CD4-positive, CD25-positive, alpha-beta regulatory T cell (primary cell): ENCODE measurements at places on chromosomes 1 and 21. TPM values are rescaled to one million over a fixed set of nuclear protein-coding genes. Genes with fewer than 3 reads are reported as not detected.
A peak's percentile ranks its signal among the peaks of the same experiment; 100 is the strongest.

DNA sequence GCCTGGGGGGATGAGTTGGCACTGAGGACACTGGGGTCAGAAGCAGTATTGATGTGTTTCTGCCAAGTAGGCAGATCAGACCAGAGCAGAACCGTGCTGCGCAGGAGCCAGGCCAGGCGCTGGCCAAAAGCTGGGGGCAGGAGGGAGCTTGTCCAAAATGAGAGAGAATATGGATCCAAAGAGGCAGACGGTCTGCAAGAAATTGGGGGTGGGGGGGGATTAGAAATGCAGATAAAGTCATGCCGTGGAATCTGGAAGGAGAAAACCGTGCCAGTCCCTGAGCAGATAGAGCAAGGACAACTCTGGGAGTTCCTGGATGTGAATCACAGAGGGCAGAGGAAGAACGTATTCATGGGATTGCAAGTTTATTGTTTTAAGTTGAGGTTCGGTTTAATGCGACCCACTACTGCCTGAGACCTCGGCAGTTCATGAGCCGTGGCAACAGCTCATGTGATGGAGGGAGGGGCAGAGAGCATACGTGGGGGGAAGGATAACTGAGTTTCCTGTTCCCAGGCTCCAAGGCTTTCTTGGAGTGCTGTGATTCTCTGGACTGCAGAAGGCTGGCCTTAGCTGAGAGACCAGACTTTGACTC lies 224.0 kb downstream of the FGGY start:
- DNase-seq = no peak
- H3K4me1 ChIP-seq = no peaks in the 10 kb centered on the region
- no peak overlapping the region for H3K27ac ChIP-seq

Gene CRYBG2
- 2.3 TPM for total RNA-seq

Gene LEFTY1
- 0.39 TPM for total RNA-seq

Gene DCDC2B
- total RNA-seq = not detected

- no peak overlapping the region for H3K27ac ChIP-seq
- no peaks in the 10 kb centered on the region for H3K27me3 ChIP-seq
- H3K36me3 ChIP-seq = peaks cover 19% of the 10 kb centered on the region
- H3K4me1 ChIP-seq = no peaks in the 10 kb centered on the region
- H3K4me3 ChIP-seq = no peak overlapping the region
Observed at GRCh38 chr1:28021064-28021463, 61.3 kb downstream of the XKR8 start.

DNA sequence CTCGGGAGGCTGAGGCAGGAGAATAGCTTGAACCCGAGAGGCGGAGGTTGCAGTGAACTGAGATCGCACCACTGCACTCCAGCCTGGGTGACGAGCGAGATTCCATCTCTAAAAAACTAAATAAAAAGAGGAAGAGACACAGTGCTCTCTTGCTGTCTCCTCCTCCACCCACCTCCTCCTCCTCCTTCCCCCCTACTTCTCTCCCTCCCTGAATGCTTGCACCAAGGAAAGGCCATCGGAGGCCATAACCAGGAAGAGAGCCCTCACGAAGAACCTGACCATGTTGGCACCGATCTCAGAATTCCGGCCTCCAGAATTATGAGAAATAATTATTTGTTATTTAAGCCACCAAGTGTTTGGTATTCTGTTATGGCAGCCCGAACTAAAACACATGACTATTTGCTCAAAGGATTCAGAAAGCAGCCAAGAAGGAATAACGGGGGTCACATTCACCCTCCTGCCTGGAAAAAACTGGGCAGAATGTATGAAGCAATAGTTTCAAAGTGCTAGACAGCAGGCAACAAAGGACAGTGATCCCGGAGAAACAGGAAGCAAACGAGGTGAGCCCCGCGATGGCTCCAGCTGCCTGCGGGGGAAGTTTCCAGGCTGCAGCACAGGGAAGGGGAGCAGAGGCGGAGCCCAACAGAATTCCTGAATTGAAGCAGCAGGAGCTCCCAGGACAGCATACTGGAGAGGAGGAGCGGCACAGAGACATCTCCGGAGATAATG lies 35.8 kb downstream of the LDLRAD1 start:
- DNase-seq = no peak
- no peaks in the 10 kb centered on the region for H3K4me1 ChIP-seq
- no peak overlapping the region for H3K27ac ChIP-seq
- no peaks in the 10 kb centered on the region for H3K27me3 ChIP-seq

DNA sequence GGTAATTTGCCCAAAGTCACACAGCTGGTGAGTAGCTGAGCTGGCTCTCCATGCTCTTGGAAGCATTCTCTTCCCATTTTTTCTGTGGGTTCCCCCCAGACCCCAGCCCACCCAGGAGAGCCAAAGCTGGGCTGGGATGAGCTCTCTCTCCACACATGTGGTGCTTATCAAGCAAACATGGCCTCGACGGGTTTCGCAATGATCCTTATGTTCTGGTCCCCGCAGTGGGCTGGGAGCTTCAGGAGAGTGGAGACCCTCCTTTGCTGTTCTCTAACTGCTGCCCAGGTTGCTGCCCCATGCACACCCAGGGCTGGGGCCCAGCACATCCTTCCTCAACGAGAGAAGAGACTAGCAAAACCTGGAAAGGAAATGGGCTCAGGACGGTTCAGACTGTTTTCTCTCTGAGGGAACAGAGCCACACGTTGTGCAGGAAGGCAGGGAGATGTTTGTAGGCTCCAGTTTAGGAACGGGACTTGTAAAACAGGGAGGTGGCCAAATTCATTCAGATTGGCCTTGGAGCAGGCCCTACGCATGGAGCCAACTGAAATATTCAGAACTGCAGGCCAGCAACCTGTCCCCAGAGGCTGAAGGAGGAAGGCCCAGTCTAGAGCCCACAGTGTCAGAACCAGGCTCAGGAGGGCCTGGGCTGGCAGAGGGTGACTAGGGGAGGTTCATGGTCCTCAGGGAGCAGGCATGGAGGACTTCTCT lies 27.2 kb upstream of the CSF1 start:
- no peak overlapping the region for H3K27ac ChIP-seq
- DNase-seq = no peak
- no peaks in the 10 kb centered on the region for H3K27me3 ChIP-seq
- H3K4me1 ChIP-seq = peaks cover 2% of the 10 kb centered on the region
- no peaks in the 10 kb centered on the region for H3K36me3 ChIP-seq
- H3K4me3 ChIP-seq = no peak overlapping the region

Gene TMOD4
- 3.3 TPM for total RNA-seq

DNA sequence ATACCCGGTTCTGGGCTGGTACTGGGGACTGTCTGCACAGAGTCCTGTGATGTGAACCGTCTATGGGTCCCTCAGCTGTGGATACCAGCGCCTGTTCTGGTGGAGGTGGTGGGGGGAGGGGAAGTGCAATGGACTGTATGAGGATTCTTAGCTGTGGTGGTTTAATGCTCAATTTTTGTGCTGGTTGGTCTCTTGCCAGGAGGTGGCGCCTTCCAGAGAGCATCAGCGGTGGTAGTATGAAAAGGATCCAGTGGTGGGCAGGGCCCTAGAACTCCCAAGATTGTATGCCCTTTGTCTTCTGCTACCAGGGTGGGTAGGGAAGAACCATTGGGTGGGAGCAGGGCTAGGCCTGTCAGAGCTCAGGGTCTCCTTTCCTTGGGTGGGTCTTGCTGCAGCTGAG lies 89.4 kb upstream of the B3GALT2 start:
- H3K27ac ChIP-seq = no peak overlapping the region
- no peak overlapping the region for H3K4me3 ChIP-seq
- H3K4me1 ChIP-seq = no peaks in the 10 kb centered on the region

Gene DDR2
- 0.32 TPM for total RNA-seq

Gene SLFNL1
- total RNA-seq = 0.30 TPM

DNA sequence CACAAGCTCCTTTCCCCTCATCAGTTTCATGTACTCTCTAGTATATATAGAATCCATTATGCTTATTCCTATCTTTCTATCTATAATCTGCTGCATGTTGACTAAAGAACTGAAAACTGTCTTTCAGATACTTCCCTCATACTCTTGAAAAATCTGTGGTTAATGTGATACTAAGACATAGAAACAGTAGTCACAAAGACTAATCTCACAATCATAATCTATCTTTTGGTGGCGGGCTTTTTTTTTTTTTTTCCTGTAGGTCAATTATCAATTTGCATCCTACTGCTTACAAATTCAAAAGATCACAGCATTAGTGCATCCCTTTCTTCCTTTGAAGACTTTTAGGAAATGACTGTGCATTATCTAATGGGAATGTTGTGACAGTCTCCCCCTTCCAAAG lies 4.7 kb downstream of the UBR4 start:
- no peak overlapping the region for H3K27ac ChIP-seq
- H3K4me1 ChIP-seq = peaks cover 55% of the 10 kb centered on the region
- peaks cover 14% of the 10 kb centered on the region for H3K36me3 ChIP-seq
- DNase-seq = no peak

- no peak for DNase-seq
- no peaks in the 10 kb centered on the region for H3K36me3 ChIP-seq
- H3K4me3 ChIP-seq = no peak overlapping the region
- no peaks in the 10 kb centered on the region for H3K27me3 ChIP-seq
- H3K4me1 ChIP-seq = no peaks in the 10 kb centered on the region
- H3K27ac ChIP-seq = no peak overlapping the region
Observed at GRCh38 chr1:67484492-67484891, 54.3 kb upstream of the SERBP1 start.

- H3K4me1 ChIP-seq = no peaks in the 10 kb centered on the region
- no peak overlapping the region for H3K27ac ChIP-seq
- DNase-seq = no peak
- H3K4me3 ChIP-seq = no peak overlapping the region
- no peaks in the 10 kb centered on the region for H3K27me3 ChIP-seq
- no peaks in the 10 kb centered on the region for H3K36me3 ChIP-seq
Observed at GRCh38 chr1:4612991-4613390, 41.4 kb upstream of the AJAP1 start.

Gene HTR6
- not detected for total RNA-seq

DNA sequence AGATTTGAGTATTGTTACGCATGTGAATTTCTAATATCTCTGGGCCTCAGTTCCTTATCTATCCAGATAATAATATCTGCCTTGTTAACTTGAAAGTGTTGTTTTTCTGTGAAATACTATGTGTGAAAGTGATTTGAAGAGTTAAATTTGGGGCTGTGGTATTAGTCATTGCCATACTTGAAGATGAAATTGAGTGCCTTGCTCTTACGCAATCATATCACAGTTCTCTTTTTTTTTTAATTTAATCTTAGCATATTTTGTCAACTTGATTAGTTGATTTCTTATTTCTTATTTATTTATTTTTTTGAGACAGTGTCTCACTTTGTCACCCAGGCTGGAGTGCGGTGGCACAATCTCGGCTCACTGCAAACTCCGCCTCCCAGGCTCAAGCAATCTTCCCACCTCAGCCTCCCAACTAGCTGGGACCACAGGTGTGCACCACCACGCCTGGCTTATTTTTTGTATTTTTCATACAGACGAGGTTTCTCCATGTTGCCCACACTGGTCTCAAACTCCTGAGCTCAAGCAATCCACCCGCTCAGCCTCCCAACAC lies 31.0 kb downstream of the AGO4 start:
- no peak for DNase-seq
- H3K4me1 ChIP-seq = no peaks in the 10 kb centered on the region
- H3K27ac ChIP-seq = no peak overlapping the region
- H3K4me3 ChIP-seq = no peak overlapping the region

DNA sequence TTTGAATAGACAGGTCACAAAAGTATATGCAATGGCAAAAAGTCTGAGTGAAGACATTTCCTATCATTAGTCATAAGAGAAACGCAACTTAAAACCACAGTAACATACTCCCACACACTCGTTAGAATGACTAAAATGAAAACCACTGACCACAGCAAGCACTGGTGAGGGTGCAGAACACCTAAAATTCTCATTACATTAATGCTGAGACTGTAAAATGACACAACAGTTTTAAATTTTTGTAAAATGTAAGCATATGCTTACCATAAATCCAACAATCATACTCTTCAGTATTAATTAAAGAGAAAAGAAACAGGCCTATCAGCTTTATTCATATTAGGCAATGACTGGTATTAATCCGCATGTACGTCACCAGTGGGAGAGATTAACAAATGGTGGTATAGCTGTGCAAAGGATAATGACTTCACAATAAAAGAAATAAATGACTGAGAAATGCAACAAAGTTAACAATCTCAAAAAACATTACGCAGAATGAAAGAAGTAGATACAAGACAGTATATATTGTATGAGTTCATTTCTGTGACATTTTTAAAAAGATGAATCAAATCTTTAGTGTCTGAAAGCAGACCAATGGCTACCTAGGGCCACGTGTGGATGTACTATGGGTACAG lies 253.5 kb downstream of the AKT3 start:
- peak; percentile 4 for DNase-seq
- peak overlapping the region; percentile 72 for H3K4me3 ChIP-seq
- H3K27ac ChIP-seq = peak overlapping the region; percentile 78
- peaks cover 35% of the 10 kb centered on the region for H3K4me1 ChIP-seq
- H3K36me3 ChIP-seq = no peaks in the 10 kb centered on the region
- no peaks in the 10 kb centered on the region for H3K27me3 ChIP-seq

GRCh38 chr21:20814090-20814489 lies 184.1 kb upstream of the NCAM2 start:
- no peak for DNase-seq
- no peak overlapping the region for H3K27ac ChIP-seq
- no peaks in the 10 kb centered on the region for H3K4me1 ChIP-seq
- H3K36me3 ChIP-seq = no peaks in the 10 kb centered on the region

- peaks cover 12% of the 10 kb centered on the region for H3K36me3 ChIP-seq
- H3K4me1 ChIP-seq = peaks cover 30% of the 10 kb centered on the region
- H3K27ac ChIP-seq = peak overlapping the region; percentile 81
Observed at GRCh38 chr1:26110731-26111529, 694 bp upstream of the PDIK1L start.
